ENCODE measurements at places on chromosomes 5 and 9.

DNA sequence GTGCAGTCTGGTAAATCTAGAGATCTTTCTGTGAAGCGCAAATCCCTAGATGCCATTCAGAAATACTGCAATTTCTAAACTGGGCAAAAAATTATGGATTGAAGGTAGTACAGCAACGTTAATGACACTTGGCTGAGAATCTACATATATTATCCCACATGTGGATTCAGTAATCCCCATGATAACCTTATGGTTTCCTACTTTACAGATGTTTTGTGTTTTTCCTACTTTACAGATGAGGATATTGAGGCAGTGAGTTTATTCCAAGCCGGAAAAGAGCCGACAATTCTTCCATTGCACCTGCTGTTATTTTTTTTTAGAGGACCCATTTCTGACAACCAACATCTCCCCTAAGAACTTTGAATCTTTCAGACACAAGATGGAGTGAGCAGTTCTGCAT, 796.5 kb downstream of the CDH12 start:
- no peak for DNase-seq

- peak; percentile 12 for DNase-seq
These were observed 500.2 kb upstream of the CDH6 start for GRCh38 chr5:30693326-30693725.

GRCh38 chr5:139668064-139668880, 20.1 kb downstream of the CXXC5 start:
- no peak for DNase-seq

- DNase-seq: no peak
These were observed 143.0 kb downstream of the GPBP1 start for GRCh38 chr5:57316798-57317327.

DNA sequence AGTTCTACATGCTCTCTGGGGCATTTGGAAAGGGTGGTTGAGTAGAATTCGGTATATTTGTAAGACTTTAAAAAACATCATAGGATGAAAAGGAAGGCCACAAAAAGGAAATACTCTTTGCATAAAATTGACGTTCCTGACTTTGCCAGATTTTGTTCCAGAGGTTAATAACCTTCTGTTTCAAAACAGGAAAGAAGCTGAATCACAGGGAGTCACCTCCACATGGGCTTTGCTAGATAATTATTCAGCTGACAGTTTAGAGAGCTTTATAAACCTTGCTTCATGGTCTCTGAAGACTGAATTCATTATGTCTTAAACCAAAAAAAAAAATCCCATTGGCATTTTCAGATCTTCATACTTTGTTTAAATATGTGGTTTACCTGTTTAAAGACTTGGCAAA, 203.7 kb downstream of the SEMA6A start:
- no peak for DNase-seq

DNA sequence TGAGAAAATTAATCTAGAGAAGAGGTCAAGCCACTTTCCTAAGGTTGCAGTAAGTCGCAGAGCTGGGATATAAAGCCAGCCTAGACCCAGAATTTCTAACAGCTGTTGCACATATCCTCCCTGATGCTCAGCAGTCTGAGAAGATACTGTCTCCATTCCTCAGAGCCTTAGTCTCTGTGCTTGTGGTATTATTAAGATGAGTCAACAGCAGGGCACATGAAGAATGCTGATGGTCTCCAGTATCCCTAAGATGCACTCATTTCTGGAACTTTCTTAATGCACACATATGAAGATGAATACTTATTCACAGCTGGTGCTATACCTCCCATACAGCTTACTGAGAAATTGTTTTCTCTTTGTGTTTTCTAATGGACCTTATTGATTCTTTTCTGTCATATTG, 32.5 kb downstream of the SGCD start:
- DNase-seq: no peak

GRCh38 chr5:137760719-137761516, 6.8 kb upstream of the HNRNPA0 start:
- no peak for DNase-seq

DNA sequence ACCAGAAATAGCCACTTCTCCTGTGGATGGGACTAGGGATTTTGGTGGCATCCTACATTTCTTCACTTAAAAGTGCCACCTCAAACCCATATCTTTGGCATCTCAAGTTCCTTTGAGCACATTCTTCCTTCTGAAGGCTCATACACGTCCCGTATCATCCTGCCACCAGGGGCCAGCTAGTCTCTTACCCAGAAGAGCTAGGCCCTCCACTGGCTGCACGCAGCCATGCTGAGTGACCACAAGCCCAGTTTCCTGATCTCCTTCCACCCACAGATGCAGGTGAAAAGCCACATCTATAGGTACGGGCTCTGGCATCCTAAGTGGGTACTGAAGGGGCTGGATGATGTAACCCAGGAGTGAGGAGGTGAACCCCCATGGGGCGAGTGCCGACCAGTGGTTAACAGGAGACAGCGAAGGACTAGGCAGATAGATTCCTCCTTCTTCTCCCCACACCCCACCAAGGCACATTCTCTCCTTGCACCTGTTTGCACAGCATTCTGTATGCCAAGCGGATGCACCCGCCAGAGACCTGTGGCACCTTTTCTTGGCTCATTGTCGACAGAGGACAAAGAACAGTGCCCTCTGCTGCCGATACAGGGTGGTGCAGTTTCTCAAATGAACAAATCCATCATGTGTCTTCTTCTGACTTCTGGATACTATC, 14.4 kb upstream of the SCGB3A1 start:
- DNase-seq: peak; percentile 14

GRCh38 chr5:177402271-177403043, 2.0 kb upstream of the PFN3 start:
- peak; percentile 84 for DNase-seq

- no peak for DNase-seq
These were observed 351.7 kb downstream of the ZNF608 start for GRCh38 chr5:124394700-124395245.

DNA sequence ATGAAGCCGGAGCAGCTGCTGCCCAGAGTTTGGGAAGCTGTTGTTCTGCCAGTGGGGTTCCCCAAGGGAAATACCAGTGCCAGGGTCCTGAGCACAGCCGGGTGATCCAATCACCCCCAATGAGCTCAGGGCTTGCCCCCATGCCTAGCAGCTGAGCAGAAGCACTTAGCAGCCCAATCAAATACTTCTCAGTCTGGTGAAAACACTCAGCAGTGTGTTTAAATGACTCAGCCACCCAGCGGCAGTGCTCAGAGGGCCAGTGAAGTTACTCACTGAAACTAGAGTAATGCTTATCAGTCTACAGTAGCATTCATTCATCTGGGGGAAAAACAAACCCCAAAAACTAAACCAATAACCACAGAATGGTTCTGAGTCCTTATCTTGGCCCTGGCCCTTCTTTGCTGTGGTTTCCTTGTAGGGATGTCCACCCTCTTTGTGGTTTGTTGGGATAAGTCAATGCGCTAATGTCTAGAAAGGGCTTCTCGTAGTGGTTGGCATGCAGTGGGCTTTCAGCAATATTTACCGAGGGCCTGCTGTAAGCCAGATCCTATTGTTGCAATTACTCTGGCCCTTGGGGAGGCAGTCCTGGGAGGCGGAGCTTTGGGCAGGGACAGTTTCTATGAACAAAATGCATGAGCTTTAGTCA, 43.1 kb downstream of the LHX2 start:
- DNase-seq: no peak

DNA sequence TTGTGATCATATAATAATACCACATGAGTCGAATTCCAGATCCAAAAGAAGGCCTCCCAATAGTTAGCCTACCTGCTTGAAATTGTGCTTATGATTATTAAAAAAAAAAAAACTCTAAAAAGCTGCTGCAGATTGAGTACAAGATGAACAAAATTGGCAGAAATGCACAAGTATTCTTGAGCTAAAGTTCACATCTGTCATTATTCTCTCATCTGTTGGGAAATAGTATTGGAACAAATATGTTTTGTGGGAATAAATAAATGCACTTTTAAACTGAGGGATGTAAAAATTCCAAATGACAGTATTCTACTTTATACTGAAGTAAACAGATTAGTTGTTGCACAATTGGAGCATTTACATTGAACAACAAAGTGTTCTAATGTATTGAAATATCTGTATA, 15.7 kb downstream of the DAB2 start:
- DNase-seq: no peak

DNA sequence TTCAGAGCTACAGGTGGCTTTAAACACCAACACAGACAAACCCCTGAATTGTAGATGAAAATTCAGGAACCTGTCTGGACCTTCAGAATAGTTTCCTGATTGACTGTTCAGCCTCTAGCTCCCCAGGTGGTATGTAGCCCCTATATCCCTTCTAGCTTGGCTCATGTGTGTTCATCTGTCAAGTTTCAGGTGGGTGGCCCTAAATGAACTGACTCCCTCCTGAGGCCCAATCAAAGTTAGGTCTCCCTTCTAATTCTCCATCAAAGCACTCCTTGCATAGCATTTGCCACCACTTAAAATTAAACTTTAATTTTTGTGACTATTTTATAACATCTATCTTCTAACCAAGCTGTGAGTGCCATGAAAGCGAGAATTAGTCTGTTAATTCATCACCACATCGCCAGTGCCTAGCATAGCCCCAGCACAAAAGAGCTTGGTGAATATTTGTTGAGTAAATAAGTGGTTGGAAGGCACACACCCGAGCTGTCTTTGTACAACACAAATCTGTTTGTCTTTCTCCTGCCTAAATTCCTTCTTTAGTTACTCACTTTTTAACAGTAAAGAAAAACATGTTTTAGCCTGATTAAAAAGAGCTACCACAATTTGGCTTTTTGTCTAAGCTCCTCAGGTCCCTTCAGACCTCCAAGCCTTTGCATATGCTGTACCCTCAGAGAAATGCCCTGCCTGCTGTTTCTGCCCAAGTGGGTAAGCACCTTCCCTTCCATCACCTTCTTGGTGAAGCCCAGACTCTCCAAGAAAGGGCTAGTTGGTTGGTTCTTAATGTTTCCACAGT, 138.1 kb upstream of the HMHB1 start:
- peak; percentile 33 for DNase-seq

- no peak for DNase-seq
These were observed 42.7 kb downstream of the IRX2 start for GRCh38 chr5:2708751-2709150.

GRCh38 chr5:107253246-107253645, 417.5 kb downstream of the EFNA5 start:
- no peak for DNase-seq

DNA sequence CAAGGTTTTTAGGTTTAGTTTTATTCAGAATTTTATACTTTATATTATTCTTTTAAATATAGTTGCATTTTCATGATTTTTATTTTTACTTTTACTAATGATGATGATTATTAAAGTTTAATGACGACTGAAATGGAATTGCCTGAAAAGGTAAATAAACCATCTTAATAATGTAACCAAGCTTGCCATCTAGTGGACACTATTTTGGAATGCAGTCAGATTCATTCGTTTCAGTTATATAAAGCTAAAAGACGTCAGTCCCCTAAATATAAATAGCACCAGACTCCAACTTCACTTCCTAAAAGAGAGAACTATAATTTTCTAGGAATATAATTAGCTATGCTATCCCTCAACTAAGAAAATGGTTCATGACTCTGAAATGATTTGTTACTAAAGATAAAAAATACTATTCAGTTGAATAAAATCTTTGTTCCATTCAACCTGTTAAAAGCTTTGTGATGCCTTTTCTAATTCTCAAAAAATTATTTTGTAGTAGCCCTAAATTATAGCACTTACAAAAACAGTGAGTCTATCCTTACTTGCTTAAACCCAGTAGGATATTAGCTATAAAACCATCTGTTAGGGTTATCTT, 19.9 kb downstream of the ABITRAM start:
- peak; percentile 14 for DNase-seq

DNA sequence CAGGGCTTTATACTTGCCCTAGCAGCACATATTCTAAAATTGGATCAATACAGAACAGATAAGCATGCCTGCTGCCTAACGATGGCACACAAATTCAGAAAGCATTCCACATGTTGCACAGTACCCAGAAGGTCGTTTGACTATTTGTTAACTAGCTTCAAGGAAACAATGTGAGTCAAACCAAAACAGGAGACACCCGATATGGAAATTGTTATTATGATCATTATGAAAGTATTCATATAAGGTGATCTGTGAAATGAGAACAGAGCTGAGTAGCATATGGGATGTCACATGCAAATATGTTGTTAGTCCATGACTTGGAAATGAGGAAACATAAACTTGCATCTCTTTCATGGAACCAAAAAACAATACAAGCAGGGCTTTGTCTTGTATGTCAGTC, 56.3 kb upstream of the BICD2 start:
- DNase-seq: no peak

DNA sequence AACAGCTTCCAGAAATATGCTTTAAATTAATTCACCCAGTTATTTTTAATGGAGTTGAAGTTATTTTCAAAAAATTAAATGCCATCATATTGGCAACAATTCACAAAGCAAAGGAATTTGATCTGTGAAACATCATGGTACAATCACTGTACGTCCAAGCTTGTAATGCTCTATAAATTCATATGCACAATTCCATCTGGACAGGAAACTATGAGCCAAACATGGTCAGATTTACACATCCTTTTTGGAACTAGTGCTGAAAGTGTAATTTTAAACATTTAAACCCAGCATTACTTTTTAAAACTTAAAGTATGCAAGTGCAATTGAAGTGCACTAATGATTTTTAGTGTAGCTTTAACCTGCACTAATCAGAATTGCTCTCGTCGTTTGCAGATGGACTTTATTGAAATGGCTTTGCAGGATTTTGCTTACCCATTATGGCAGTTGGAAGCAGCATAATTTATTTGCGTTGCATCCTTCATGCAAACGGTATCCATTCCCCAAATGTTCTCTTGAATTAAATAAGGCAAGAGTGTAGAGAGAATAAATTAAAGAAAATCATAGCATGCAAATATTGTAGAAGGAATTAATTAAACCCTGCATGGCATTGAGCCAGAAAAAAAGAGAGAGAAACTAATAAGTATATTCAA, 21.0 kb upstream of the OR13F1 start:
- no peak for DNase-seq

GRCh38 chr9:18893046-18893445, 140.0 kb downstream of the SAXO1 start:
- peak; percentile 20 for DNase-seq

- DNase-seq: no peak
These were observed 13.7 kb downstream of the HNRNPH1 start for GRCh38 chr5:179609834-179610108.

GRCh38 chr9:37978481-37978864, 74.5 kb upstream of the SLC25A51 start:
- no peak for DNase-seq

GRCh38 chr5:39447059-39447458, 22.3 kb upstream of the DAB2 start:
- DNase-seq: no peak

DNA sequence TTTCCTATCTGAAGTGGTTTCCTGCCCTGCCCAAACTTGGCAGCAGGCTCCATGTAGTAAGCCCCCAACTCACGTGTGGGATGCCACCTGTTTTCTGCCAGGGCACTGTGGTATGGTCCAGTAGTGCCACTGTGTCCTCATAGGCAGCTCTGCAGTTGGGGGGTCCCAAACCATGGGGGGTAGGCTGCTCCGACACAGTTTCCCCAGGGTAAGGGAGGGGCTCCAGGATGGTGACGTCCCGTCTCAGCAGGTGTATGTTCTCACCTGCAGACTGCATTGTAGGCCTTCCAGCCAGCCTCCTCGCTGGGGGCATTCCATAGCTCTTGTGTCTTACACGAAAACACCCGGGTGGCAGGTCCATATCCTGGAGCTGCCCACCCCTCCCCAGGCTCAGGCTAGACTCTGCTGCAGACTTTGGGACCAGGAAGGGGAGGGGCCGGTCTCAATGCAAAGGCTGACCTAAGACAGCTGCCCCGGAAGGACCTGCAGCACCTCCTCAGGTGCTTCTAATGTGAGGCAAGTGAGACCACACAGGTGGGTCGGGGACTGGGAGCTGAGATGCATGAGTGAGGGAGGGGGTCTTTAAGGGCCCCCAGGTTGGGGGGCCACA, 330.5 kb upstream of the IRX4 start:
- no peak for DNase-seq
